CD4-positive, alpha-beta memory T cell (primary cell): ENCODE measurements at places on chromosomes 11 and 22.

- DNase-seq: no peak
Measured at GRCh38 chr11:79440571-79441460, at the start of gene TENM4. Gene TENM4, minus strand, starts transcription at chr11:79441030. Its CDS starts 371,086 bp downstream, at chr11:79069944.

- DNase-seq: no peak
Measured at GRCh38 chr11:108985945-108986279, 321.0 kb downstream of the DDX10 start.

- DNase-seq: no peak
Measured at GRCh38 chr11:16096336-16096735, 260.0 kb downstream of the SOX6 start.

GRCh38 chr22:41998361-41999261, at the start of gene WBP2NL:
Gene WBP2NL, plus strand, starts transcription at chr22:41998788. Its CDS starts 31 bp downstream, at chr22:41998819.
- DNase-seq: peak; percentile 92

DNA sequence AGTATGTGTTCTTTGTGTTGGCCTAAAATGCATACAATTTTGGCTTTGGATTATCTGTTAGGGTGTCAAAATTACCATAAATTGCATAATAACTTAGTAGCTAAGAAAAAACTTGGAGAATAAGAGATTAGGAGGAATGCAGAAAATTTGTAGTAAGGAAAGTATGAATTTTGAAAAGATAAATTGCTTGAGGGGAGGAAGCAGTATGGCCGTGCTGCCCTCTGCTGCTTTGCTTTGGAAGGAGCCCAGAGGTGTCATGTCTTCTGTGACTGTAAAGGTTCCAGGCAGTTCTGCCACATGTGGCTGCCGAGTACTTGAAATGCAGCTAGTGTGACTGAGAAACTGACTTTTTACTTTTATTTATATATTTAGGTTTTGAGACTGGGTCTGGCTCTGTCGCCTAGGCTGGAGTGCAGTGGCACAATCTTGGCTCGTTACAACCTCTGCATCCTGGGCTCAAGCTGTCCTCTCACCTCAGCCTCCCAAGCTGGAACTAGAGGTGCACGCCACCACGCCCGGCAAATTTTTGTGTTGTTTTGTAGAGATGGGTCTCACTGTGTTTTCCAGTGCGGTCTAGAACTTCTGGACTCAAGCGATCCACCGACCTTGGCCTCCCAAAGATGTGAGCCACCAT, 1.8 kb downstream of the ADSL start:
- peak; percentile 69 for DNase-seq

DNA sequence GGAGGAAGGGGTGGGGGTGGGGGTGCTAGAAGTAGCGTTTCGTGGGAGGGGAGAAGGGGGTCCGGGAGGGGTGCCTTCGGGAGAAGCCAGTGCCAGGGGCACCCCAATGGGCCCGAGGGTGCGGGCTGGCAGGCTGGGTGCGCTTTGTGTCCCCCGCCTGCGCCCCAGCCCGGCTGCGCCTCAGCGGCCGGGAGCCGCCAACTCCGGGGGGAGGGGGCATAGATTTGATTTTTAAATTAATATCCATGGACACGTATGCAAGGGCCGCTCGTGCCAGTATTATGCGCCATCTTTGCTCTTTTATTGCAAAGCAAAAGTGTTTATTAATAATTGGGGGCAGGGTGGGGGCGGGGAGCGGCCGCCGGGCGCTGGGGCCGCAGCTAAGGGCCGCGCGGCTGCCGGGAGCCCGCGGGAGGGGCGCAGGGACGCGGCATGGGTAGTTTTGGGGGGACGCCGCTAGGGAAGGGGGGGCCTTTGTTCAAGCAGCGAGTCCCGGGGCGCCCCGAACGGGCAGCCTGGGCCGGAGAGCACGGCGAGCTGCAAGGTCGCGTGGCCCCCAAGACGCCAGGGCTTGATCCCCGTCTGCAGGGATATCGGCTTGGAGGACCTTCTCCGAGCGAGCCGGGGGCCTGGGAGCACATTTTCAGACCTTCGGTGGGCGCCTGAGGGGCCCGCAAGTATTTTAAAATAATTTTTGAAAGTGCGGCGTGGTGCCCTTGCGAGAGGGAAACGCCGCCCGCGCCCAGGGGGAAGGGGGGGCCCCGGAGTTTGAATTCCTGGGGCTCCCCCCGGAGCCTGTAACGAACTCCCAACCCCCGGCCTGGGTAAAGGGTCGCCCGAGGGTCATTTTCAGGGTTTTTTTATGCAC, 959 bp downstream of the CCND1 start:
- peak; percentile 21 for DNase-seq

DNA sequence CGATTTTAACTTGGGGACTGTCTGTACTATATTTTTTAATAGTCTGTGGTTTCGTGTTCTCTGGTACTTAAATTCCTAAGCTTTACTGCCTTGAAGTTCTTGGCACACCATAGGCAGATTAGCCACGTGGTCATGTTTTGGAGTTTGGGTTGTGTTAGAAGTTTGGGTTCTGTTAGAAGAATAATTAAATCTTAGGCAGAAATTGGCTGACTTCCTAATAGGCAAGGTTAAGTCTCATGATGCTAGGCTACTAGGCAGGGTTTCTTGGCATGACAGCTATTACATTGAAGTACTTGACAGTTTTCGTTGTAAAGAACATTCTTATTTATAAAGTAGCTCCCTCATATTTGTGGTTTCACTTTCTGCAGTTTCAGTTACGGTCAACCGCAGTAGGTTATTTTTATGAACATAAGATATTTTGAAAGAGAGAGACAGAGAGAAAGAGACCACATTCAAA, 30.0 kb upstream of the MMP7 start:
- DNase-seq: peak; percentile 31

GRCh38 chr11:15307619-15308024, 192.9 kb downstream of the INSC start:
- DNase-seq: no peak

- no peak for DNase-seq
Measured at GRCh38 chr11:124301548-124301947, 12.2 kb downstream of the OR8D1 start.

- no peak for DNase-seq
Measured at GRCh38 chr11:12941671-12942070, 67.4 kb upstream of the RASSF10 start.
